ENCODE measurements at places on chromosomes 16 and 17. TPM values are rescaled to one million over a fixed set of nuclear protein-coding genes. Genes with fewer than 3 reads are reported as not detected.

Gene AGRP
- total RNA-seq, result not detected

Gene CCL3
- not detected for total RNA-seq

Gene CAVIN1
- 54.3 TPM for total RNA-seq

Gene SCIMP
- total RNA-seq, result not detected

Gene MYCBPAP
- total RNA-seq, result 5.1 TPM

Gene HAP1
- 0.45 TPM for total RNA-seq

Measured in mesothelial cell of epicardium (in vitro differentiated cells).